ENCODE measurements at places on chromosomes 4 and X. TPM values are rescaled to one million over a fixed set of nuclear protein-coding genes. Genes with fewer than 3 reads are reported as not detected.

DNA sequence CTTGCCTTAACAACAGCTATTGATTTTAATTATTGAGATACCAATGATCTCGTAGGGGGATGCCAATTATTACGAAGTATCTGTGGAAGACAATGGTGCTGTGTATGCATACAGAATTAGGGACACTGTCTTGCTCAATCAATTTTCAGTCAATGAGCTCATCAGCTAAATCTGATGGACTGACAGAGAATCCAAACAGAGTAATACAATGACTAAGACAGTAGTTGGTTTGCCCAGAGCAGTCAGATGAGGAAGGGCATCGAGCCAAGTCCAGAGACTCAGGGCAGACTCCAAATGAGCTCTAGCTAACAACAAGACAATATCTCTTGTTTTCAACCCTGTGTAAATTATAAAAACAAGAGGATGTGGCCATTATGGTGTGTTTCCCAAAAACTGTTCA is 14.7 kb upstream of the GSX2 start:
- H3K36me3 ChIP-seq = no peaks in the 10 kb centered on the region
- no peaks in the 10 kb centered on the region for H3K27me3 ChIP-seq
- no peaks in the 10 kb centered on the region for H3K4me1 ChIP-seq
- no peak for DNase-seq
- no peak overlapping the region for H3K27ac ChIP-seq

DNA sequence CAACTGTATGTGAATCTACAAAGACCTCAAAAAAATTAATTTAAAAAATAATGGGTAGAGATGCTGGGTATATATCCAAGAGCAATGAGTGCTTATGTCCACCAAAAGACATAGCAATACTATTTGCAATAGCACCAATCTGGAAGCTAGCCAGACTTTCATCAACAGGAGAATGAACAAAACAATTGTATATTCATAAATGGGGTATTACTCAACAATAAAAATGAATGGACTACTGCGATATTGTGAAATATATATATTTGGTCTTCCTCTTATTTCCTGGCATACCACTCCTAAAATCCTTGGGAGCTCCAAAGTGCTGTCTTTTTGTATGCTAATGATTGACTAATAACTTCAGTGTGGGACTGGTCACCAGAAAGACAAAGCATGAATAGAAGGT is 77.5 kb downstream of the MSN start:
- no peak overlapping the region for H3K4me3 ChIP-seq
- H3K27me3 ChIP-seq = no peaks in the 10 kb centered on the region
- H3K4me1 ChIP-seq = no peaks in the 10 kb centered on the region

The MORC4 gene
- total RNA-seq = 5.9 TPM

- H3K4me3 ChIP-seq = no peak overlapping the region
- no peak overlapping the region for H3K27ac ChIP-seq
- no peak for DNase-seq
- peaks cover 3% of the 10 kb centered on the region for H3K4me1 ChIP-seq
- H3K36me3 ChIP-seq = no peaks in the 10 kb centered on the region
Observed at GRCh38 chr4:150683775-150684350, 101.9 kb downstream of the MAB21L2 start.
